Effector memory CD8-positive, alpha-beta T cell (primary cell): ENCODE measurements at places on chromosomes 2 and 18.

- H3K27me3 ChIP-seq: no peaks in the 10 kb centered on the region
- DNase-seq: no peak
- H3K4me1 ChIP-seq: no peaks in the 10 kb centered on the region
- H3K36me3 ChIP-seq: no peaks in the 10 kb centered on the region
Observed at GRCh38 chr2:231213931-231214642, 15.7 kb downstream of the ARMC9 start.

DNA sequence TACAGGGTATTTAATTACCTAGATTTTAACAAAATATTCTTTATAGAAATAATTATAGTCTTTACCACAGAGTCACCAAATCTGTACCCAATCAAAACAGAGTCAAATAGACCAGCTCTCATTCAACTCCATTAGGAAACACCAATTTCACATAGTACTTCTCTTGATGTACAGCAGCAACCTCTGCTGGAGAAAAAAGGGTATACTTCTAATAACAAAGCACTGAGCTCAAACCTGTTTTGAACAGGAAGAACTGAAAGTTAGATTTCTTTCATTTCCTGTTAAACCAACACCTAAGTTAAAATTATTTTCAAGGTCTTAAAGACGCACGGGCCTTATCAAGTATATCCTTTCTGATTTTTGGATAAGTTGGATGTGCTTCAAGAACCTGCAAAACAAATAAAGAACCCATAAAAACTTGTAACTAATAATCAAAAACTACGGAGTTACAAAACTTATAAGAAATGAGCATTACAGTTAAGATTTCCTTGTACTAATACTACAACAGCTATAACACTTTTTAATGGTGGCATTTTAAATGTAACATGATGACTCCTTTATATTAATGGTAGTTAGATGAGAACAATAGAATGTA is 79.0 kb downstream of the TTC21B start:
- no peak overlapping the region for H3K4me3 ChIP-seq
- peaks cover 6% of the 10 kb centered on the region for H3K4me1 ChIP-seq
- peaks cover 9% of the 10 kb centered on the region for H3K36me3 ChIP-seq
- DNase-seq: peak; percentile 7

- no peaks in the 10 kb centered on the region for H3K27me3 ChIP-seq
- H3K27ac ChIP-seq: peak overlapping the region; percentile 89
- peaks cover 79% of the 10 kb centered on the region for H3K4me1 ChIP-seq
- peaks cover 38% of the 10 kb centered on the region for H3K36me3 ChIP-seq
- peak overlapping the region; percentile 38 for H3K4me3 ChIP-seq
- DNase-seq: no peak
Observed at GRCh38 chr2:197285361-197285760, 25.2 kb downstream of the ANKRD44 start.

DNA sequence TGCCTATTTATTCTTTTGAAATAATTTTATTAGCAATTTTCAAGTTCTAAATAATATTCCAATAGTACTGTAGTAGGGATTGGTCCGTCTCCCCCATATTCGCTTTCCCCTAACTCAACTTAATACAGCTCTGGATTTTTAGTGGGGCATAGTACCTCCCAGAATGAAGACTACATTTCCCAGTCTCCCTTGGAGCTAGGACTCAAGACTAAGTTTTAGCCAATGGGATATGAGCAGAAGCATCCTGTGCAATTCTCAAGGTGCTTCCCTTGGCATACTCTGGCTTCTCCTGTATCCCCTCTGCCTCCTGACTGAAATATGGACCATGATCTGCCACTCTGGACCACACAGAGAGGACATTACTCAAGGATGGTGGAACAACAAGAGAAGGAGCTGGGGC is 24.1 kb downstream of the ST3GAL5 start:
- no peaks in the 10 kb centered on the region for H3K27me3 ChIP-seq
- no peak overlapping the region for H3K4me3 ChIP-seq
- peaks cover 26% of the 10 kb centered on the region for H3K36me3 ChIP-seq

DNA sequence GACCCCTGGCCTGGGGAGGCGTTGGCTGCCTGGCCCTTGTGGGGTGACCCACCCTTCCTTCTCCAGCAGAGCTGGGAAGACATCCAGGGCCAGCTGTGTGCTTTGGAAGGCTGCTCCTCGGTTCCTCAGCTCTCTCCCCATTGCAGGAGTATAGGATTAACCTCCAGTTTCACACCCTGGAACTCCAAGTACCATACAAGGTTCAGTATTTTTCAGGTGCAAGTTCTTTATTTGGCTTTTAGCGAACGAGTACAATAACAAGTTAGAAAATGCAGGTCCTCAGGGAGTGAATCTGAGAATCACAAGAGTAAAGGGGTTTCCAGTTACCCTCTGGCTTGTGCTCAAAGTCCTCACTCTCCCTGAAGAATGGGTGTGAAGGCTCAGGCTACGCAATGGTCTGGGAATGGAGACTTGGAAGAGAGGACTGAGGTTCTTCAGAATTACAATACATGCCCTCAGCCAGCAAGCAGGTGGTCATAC is 101.2 kb downstream of the APOB start:
- H3K27me3 ChIP-seq: peaks cover 6% of the 10 kb centered on the region
- no peak overlapping the region for H3K27ac ChIP-seq
- H3K4me3 ChIP-seq: no peak overlapping the region
- no peaks in the 10 kb centered on the region for H3K36me3 ChIP-seq
- DNase-seq: no peak
